NCI-H446 treated with DMSO at 0.1 percent for 48 hours (cell line): ENCODE measurements at places on chromosomes 3 and 15.

DNA sequence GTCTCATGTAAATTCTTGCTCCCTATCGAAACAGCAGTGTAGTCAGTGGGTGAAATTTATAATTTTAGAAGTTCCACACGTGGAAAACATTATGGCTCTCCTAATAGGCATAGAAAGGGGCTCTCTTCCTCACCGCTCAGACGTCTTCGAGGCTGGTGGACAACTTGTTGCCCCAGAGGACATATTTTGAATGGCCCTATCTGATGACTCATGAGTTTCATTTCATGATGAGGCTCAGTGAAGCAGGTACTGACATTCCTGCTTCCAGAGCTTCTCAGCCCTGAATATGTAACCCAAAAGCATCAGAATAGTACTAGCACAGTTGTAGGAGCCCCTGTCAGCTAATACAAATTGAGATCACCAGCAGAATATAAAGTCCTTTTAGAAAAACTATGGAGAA lies 117.9 kb downstream of the HERC1 start:
- no peak for DNase-seq

GRCh38 chr3:4474683-4475490 lies 7.8 kb upstream of the SUMF1 start:
- no peak for DNase-seq

DNA sequence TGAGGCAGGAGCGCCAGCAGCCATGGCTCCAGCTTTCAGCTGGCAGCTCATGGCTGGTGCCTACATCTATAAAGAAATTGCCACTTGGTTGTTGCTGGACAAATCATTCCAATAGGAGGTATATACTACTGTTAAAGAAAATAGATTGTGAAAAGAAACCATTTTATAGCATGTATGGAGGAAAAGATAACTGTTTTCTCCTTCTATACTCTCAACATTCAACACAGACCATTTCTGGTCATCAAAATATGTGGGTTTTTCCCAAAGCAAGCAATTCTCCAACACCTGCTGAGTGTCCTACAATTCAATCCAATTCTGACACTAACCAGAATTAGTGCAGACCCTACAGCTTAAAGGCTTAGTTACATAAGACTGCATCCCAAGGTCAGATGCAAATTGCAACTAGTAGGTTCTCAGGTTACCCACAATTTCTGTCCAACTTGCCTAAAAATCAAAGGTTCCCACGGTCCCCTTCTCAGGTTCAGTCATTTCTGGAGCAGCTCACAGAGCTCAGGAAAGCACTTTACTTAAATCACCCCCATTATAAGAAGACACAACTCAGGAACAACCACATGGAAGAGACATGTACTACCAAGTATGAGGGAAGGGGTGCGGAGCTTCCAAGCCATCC lies 42.4 kb upstream of the STRIT1 start:
- DNase-seq = no peak

GRCh38 chr3:134216191-134216764 lies 34.4 kb downstream of the RYK start:
- DNase-seq = no peak

GRCh38 chr15:50166216-50166615 lies 15.8 kb upstream of the SLC27A2 start:
- no peak for DNase-seq

DNA sequence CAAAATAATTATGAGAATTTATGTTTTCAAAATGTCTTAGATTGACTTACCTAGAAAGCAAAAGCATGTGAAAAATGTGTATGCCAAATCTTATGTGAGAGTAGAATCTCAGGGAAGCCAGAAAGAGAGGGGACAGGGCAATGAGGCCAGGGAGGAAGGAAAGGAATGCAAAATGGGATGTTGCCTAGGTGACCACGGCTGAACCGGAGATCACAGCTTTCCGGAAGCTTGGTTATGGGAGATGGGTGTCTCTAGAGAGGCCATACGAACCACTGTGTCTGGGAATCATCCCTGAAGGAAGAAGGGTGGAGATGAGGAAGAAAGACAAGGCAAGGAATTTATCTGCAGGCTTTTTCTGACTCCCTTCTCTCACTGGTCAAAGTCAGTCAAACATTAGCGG lies 76.0 kb downstream of the SUCLG2 start:
- no peak for DNase-seq

DNA sequence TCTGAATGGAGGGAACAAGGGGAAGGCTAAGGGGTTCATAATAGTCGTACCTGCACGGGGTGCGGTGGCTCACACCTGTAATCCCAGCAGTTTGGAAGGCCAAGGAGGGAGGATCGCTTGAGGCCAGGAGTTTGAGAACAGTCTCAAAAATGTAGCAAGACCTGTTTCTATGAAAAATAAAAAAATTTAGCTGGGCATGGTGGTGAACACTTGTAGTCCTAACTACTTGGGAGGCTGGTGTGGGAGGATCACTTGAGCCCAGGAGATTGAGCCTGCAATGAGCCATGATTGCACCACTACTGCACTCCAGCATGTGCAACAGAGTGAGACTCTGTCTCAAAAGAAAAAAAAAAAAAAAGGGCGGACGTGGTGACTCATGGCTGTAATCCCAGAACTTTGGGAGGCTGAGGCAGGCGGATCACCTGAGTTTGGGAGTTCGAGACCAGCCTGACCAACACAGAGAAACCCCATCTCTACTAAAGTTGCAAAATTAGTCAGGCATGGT lies 17.9 kb upstream of the HDAC11 start:
- DNase-seq = no peak

GRCh38 chr15:60809375-60809774 lies 330.4 kb upstream of the ICE2 start:
- DNase-seq = no peak

DNA sequence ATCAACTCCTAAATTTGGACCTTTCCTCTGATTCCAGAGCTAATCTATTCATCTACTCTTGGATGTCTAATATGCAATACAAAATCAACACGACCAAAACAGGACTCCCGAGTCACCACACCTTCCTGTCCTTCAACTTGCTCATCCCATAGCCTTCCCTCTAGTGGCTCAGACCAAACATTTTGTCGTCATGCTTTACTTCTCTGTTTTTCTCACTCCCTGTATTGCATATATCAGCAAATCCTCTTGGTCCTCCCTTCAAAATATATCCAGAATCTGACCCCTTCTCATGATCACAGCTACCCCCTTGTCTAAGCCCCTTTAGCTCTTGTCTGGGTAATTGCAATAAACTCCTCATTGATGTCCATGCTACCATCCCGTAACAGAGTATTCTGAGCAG lies 30.5 kb upstream of the DCP1A start:
- DNase-seq = no peak

- no peak for DNase-seq
These were observed 6.9 kb upstream of the PTX3 start for GRCh38 chr3:157429708-157430107.

GRCh38 chr3:156323466-156323865 lies 203.1 kb downstream of the KCNAB1 start:
- DNase-seq = no peak

- DNase-seq = no peak
These were observed 100.7 kb downstream of the GALK2 start for GRCh38 chr15:49270541-49271421.

DNA sequence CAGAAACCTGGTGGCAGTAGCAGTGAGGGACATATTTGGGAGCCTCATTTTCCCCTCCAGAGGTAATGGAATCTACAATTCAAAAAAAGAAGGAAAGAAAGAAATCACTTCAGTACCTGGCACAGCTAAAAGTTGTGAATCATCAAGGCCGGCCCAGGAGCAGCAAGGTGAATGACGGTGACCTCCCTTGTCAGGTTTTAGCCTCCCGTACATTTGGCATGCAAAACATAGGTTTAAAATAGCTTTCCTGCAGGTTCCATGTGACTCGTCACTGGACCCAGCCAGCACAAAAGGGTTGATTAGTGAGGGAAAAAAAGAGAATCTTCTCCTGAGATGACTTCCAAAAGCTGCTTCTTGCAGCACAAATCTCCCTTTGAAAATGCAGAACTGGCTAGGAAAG lies 394.2 kb downstream of the LSAMP start:
- no peak for DNase-seq

DNA sequence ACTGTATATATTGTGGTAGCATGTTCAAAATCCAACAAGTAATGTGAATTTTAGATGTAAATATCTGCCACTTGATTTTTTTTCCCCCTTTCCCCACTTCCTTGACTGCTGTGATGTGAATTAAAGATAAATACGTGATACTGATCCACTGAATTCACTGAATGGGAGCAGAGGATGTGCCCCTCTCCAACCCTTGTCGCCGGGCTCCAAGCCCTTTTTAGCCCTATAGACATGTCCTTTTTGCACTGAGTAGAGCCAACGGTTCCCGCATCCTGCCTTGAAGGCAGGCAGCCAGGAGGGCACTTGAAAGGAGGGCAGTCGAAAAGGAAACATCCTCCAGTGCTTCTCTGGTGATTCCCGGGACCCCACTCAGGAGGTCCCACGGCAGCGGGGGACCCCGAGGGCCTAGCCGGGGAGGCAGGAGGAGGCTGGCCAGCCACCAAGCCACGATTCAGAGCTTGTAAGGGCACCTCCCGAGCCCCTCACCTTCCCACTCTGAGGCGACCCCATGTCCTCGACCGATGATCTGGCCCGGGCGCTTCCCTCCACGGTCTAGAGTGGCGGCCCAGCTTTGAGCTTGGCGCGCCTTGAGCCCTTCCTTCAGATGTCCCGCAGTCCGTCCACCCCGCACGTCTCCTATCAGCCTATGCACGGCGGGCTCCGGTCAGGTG lies 901 bp upstream of the MANF start:
- DNase-seq = no peak

GRCh38 chr3:8327739-8328138 lies 173.9 kb upstream of the LMCD1 start:
- no peak for DNase-seq
